ENCODE measurements at places on chromosomes 6 and 20.

DNA sequence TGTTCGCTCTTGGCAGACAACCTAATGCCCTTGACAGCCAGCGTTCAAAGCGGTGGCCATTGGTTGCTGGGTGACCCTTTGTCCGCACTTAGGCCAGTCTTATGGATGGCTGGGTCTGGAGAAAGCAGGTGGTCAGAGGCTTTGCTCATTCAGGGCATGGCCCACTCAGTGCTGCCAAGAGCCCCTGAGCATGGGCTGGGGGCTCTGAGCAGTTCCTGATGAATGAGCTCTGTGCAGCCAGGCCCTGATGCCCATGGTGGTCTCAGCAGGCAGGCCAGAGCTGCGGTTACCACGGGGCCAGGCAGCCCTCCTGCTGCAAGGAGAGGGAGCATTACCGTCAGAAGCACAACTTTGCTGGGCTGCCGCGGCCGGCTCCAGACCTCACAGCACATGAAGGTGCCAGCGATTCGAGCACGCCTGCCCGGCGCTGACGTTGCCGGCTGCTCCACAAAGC, 36.3 kb downstream of the CDH4 start:
- DNase-seq, result no peak

- DNase-seq, result peak; percentile 94
Observed at GRCh38 chr6:108835218-108835850, 12.9 kb upstream of the ARMC2 start.

- DNase-seq, result no peak
Observed at GRCh38 chr6:130421585-130421984, 55.8 kb downstream of the TMEM200A start.

- no peak for DNase-seq
Observed at GRCh38 chr6:150297327-150298029, 71.3 kb upstream of the IYD start.

GRCh38 chr6:81906709-81907204, 154.3 kb upstream of the TENT5A start:
- DNase-seq, result no peak

DNA sequence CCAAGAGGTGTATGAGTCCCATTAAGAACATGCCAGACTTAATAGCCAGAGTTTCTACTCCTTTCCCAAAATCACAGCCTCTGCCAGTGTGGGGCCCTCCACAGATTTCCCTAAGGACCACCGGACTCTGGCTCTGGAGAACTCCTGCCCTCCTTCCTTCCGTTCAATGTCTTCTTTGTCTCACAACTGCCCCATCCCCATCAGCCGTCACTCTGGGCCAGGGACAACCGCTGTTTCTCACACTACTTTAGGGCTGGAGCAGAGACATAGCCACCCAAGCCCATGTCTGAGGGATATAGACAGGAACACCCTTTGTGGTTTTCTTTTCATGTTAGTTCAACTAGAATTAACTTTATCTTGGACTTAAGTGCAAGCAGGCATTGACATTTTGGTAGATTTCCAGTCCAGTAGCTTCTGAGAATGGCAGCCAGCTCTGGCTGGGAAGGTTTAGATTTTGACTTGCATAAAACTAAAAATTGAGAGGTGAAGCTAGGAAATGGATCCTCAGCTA, 6.7 kb upstream of the ACSS1 start:
- DNase-seq, result no peak

DNA sequence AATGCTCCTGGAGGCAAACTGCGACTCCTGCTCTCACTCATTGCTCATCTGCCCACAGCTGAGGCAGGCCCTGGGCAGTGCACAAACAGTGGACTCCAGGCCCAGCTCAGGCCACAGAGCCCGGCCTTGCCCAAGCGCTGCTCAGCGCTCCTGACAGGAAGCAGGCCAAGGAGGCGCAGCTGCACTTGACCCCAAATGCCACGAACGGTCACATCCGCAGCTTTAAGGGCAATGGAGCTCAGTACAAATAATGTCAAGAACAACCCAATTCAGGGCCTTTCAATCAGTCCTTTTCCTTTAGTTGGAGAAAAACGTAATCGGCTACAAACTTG, 33.8 kb downstream of the RRBP1 start:
- no peak for DNase-seq

DNA sequence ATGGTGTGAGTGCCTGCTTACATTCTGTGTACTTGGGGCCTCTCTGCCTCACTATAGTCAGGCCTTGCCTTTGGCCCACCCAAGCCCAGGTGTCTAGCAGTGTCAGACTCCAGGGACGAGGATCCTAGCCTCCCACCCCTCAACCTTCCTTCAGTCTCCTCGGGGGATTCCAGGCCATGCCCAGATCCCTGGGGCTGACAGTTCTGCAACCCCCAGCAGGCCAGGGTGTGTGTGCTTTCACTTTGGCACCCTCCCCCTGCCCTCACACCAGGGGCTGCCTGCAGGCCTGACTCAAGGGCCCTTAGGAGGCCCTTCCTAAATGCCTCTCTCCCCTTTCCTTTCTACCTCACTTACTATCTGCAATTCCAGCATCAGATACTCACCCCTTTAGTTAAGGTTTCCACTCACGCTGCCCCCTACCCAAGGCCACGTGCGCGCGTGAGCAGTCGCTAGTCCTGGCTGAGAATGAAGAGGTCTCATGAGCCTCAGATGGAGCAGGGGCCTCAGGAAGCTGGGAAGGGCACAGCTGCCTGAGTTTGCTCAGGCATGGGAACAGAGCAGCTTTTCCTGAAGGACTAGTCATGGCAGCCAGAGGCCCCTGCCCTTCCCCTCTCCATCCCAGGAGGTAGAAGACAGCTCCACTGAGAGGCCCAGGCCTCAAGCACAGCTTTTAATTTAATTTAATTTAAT, 859 bp upstream of the CLPS start:
- peak; percentile 86 for DNase-seq

- no peak for DNase-seq
Observed at GRCh38 chr20:6718662-6719368, 48.7 kb upstream of the BMP2 start.

DNA sequence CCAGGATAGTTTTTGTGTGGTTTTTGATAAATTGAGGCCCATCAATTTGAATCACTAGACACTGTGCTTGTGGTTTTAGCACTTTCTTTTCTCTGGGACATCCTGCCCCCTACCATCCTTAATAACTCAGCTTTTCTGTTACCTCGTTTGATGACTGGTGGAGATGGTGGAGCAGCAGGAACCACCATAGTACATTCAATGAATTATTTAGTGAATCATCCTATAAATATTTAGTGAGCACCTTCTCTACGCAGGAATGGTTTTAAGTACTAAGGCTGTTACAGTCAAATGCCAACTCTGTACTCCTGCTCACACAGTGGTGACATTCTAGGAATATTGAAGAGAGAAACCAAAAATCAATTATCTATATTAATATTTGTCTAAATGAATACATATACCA, 585.2 kb downstream of the HAO1 start:
- no peak for DNase-seq

DNA sequence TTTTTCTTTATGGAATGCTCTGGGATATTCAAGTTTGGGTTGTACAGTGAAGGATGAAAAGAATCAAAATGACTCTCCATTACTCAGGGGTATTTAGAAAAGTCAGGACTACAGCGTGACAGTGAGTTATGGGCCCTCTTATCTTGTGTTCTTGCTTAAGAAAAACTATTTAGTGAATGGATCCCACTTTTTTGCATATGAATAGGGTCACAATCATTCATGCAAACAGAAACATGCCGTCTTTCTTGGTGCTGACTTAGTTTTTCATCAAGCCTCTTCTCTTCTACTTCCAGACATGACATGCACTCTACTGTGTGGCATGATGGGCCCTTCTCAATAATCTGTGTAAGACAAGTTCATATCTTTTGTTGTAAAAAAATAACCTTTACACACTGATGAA, 488.4 kb upstream of the MMS22L start:
- no peak for DNase-seq

- DNase-seq, result no peak
Observed at GRCh38 chr6:79614326-79615305, 16.5 kb upstream of the SH3BGRL2 start.

GRCh38 chr6:11323666-11324452, 91.4 kb upstream of the NEDD9 start:
- DNase-seq, result no peak

DNA sequence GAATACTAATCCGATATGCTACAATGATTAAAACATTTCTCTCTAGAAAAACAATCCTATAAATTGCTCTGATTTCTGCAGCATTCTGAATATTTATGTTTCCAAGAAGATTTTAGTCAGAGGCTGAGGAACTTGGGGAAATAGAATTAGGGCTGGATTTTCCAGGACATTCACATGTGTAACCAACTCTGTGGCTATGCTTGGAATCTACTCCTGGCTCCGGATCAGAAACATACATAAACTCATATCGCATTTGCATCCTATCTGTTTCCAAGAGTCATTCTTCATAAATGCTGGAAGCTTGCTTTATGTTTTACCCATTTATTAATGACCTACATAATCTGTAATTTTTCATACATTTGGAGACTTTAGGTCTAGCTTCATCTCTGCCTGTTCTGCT, 459.9 kb upstream of the MARCKS start:
- DNase-seq, result no peak

- peak; percentile 76 for DNase-seq
Observed at GRCh38 chr6:33632558-33633039, 11.5 kb downstream of the ITPR3 start.
